Spinal cord (tissue), 10 donors: ENCODE measurements at places on chromosomes 3 and 15.
A peak's percentile ranks its signal among the peaks of the same experiment; 100 is the strongest.

DNA sequence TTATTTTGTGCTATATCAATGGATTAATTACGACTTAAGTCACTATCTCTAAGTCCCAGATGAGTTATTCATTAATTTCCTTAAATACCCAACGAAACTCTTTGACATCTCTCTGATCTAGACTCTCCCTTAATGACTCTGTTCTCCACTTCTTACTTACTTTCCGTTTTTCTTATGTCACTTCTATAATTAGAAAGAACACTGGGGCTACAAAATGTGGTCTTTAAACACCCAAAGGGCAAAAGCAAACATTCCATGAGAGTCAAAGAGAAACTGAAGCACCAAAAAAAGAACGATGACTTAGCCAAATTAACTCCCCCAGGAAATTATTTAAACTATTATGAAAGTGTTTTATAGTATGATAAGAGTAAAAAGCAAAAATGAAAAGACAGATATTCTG lies 166.4 kb upstream of the UBE2E2 start:
- no peak for DNase-seq

GRCh38 chr3:73255609-73256029 lies 194.2 kb downstream of the EBLN2 start:
- DNase-seq = peak; percentile 36

GRCh38 chr3:190554197-190554596 lies 40.3 kb downstream of the IL1RAP start:
- no peak for DNase-seq

GRCh38 chr3:104598848-104599511 lies 767.7 kb upstream of the ALCAM start:
- DNase-seq = no peak

DNA sequence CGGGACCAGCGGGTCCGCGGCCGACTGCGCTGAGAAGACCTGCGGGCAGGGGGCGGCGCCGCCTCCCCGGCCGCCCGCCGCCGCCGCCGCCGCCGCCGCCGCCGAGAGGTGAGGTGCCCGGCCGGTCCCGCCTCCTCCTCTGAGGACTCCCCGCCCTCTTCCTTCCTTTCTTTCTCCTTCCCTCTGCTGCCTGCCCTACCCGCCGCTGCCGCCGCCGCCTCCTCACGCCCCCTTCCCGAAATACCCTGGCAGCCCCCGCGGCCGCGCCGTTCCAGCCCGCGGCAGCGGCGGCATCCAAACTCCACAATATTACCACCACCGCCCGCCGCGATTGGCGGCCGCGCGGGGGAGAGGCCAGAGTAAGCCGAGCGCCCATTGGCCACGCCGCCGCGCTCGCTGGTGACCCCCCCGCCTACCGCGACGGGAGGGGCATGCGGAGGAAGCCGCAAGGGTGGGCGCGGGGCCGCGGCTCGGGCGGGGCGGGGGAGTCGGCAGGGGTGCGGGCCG lies 61.8 kb upstream of the ANKRD28 start:
- DNase-seq = peak; percentile 82

DNA sequence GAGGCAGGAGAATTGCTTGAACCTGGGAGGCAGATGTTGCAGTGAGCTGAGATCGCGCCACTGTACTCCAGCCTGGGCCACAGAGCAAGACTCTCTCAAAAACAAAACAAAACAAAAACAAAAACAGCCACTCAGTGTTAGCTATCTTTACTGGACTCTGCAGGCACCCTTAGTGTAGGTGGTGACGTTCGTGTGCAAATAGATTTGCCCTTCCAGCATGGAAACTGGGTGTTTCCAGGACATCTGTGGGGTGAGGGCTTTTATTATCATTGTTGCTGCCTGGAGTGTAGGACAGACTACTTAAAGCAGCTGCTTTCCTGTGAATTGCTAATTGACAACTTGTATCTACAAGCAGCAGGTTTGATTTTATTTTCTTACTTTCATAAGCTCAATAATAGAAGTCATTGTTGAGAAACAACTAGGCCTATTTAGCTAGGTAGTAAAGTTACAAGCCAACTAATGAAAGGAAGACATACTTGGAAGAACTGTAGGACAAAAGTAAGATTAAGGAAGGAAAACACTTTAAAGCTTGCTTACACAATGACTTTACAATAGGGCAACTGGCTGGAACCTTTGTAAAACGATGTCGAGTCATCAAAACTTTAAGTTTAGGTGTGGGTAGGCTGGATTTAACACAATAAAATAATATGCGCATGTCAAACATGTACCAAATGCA lies 25.4 kb upstream of the SPPL2A start:
- DNase-seq = no peak

DNA sequence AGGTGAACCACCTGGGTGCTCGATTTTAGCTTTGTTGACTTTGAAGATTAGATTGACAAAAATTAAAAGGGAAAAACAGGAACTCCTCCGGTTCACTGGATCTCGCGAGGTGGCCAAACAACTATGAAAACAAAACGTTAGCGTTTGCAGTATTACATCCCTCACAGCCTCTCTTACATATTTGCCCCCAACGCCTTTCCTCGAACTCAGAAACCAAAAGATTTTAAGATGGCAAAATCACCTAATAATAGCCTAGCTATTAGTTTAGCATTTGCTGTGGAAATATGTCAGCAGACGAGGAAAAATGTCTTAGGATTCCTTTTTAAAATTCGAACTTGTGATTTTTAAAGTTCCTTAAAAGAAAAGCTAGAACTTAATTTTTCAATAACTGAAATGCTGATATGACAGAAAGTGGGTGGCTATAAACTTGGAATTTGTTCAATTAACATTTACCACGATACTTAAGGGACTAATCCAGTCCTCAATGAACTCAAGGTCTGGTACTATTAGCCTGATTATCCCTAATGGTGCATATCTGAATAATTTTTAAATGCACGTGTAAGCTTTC lies 491 bp upstream of the SENP7 start:
- no peak for DNase-seq

DNA sequence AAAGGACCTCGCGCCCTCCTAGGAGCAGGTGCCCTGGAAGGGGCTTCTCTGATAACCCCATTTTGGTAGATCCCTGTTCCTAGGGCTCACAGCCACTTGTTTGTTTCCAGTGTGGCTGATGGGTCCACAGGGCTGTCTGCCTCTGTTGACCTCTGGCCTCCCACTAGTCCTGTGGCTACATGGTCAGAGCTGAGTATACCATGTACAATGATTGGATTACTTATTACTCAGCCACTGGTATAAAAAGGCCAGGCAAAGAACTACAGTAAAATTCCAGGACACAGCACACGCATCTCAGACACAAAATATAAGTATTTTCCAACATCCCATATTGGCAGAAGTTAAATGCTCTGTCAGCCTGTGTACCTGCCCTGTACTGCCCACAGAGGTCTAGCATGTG lies 277.3 kb downstream of the GABRG3 start:
- DNase-seq = no peak
